Amygdala (tissue), 56 donors: ENCODE measurements at places on chromosomes 11 and 22.

- DNase-seq, result no peak
Observed at GRCh38 chr11:120827820-120828219, 196.1 kb upstream of the TBCEL start.

GRCh38 chr11:612201-612960 is 3.4 kb downstream of the IRF7 start:
- no peak for DNase-seq

DNA sequence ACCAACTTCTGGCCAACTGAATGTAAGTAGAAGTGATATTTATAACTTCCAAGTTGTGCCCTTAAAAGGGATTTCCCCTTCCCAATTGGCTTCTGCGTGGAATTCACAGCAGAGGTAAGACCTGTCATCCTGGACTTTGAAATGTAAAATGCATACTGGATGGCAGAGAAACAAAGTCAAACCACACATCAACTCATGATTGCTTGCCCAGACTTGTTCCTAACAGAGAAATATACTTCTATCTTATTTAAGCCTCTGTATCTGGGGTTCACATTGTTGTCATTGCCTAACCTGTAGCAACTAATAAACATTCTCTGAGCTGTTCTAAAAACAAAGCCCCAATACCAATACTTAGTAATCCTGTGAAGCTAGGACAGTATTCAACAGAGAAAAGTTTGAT is 6.2 kb downstream of the ME3 start:
- no peak for DNase-seq

- no peak for DNase-seq
Observed at GRCh38 chr11:86291466-86292262, 10.4 kb upstream of the HIKESHI start.
